COR-L47 (cell line): ENCODE measurements at places on chromosomes 1 and 21.

DNA sequence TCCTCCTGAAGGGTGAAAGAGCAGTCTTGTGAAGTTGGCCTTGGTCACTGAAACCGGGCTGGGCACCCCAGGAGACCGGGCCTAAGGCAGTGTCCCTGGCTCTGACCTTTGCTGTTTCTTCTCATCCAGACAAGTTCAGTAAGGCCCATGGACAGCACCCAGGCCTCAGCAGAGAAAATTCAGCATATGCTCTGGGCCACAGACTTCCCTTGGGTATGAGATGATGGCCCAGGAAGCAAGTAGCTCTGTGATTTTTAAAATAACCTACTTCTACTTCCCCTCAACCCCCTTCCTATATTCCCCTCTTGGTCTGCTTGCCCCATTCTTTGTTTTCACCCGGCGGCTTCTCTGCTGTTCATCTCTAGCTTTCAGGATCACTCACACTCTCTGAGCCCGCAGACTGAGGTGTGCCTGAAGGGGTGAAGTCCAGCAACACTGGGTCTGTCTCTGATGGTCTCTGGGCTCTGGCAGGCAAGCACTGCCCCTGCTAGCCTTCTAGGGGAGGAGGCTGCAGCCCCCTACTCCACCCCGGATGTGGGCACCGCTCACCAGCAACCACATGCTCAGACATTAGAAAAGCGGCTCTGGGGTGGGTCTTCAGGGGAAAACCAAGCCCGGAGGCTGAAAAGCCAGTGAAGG, 2.9 kb upstream of the GPR25 start:
- DNase-seq = no peak

DNA sequence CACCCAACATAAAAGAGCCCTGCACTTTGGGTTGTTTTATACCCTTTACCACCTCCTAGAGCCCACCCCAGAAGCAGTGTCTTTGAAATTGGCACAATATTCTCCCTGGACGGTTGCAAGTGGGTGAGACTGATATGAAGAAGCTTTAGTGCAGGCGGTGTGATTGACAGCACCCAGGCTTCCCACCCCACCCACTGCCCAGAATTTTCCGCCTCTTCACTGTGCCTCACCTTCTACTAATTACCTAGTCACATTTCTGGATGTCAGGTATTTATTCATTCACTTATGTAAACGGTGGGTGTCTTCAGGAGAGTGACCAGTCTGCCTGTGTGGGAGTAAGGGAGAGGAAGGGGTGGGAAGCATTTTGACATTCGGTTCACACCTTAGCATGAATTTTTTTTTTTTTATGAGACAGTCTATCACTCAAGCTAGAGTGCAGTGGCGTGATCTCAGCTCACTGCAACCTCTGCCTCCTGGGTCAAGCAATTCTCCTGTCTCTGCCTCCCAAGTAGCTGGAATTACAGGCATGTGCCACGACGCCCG, 1.7 kb upstream of the FAM89A start:
- DNase-seq = no peak

DNA sequence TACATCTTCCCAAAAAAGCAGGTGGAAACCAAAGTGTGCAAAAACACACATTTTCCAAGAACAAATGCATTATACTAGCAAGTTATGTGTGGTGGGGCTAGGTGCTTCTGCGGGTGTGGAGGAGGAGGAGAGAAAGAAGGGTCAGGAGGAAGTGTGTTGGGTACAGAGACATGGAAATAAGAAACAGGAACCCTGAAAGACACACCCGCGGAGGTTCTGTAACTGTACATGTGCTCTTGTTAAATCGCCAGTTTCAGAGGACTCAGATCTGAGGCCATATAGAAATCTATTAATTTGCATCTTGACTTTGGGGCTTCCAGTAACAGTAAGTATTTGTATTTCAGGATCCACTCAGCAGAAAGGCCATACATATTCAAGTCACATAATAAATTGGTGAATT, 30.9 kb downstream of the ERG start:
- DNase-seq = no peak

DNA sequence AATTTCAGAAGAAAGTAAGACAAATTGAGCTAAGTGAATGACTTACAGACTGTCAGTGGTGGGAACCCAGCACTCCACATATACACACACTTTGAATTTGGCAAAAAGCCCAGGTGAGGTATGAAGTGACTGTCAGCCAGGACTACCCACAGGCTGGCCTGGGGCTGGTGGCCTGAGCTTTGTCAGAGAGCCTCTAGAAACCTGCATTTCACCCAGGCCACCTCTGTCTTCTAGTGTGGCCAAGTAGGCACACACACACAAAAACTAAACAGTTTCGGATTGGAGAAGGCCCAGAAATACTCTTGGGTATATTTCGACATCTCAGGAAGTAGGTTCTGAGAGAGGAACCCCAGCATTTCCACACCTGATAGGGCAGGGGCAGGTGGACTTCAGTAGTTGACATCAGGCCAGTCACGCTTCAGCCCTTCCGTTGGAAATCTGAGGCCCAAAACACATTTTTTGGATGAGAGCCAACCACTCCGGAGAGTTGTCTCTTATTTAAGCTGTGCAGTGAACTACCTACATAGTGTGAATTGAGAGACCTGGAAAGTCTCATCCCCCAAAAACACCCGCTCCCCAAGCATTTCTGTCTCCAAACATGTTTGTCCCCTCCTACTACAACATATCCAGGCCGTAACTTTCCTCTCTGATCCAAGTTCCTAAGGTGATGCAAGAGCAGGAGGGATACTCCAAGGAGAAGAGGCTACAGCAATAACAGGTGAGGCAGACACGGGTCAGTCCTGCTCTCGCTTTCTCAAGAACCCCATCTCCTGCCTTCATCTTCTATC, 167.2 kb upstream of the PROX1 start:
- DNase-seq = peak; percentile 62

GRCh38 chr1:78627321-78627720, 7.1 kb downstream of the IFI44L start:
- DNase-seq = no peak

DNA sequence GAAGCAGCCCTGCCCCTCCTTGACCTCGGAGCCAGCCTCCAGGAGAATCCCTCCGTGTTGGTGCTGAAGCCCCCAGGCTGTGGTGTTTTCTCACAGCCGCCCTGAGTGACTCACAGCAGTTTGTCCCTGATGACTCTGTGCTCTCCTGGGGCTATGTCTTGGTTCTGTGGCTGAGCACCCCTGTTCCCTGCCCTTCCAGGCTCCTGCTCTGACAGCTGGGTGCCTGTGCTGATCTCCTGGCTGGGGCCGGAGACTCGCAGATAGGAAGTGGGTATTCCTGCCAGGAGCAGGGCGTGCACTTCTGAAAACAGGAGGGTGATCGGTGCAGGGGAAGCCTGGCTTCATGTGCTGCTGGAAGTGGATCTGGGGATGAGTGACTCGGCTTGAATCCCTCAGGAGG, 34.5 kb downstream of the POFUT2 start:
- DNase-seq = no peak

DNA sequence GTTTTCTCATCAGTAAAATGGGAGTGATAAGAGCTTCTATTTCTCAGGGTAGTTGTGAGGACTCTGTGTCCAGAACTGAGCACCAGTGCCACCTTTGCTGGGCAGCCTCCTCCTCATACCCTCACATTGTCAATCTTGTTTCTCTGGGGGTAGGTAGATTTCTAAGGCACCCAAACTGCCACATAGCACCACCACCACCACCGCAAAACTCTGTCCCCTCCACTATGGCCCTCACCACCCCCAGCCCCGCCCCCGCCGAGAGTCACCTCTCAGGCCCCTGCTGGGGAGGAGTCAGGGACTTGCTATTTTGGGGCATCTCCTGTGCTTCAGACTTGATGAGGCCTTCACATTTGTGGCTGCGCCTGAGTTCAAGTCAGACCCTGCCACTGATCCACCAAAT, 549.2 kb downstream of the PTPRU start:
- DNase-seq = no peak

- DNase-seq = no peak
Measured at GRCh38 chr1:21653744-21654100, 15.4 kb downstream of the RAP1GAP start.

GRCh38 chr1:198773030-198773429, 134.2 kb downstream of the PTPRC start:
- no peak for DNase-seq

- no peak for DNase-seq
Measured at GRCh38 chr1:56256153-56257000, 323.0 kb downstream of the PLPP3 start.

DNA sequence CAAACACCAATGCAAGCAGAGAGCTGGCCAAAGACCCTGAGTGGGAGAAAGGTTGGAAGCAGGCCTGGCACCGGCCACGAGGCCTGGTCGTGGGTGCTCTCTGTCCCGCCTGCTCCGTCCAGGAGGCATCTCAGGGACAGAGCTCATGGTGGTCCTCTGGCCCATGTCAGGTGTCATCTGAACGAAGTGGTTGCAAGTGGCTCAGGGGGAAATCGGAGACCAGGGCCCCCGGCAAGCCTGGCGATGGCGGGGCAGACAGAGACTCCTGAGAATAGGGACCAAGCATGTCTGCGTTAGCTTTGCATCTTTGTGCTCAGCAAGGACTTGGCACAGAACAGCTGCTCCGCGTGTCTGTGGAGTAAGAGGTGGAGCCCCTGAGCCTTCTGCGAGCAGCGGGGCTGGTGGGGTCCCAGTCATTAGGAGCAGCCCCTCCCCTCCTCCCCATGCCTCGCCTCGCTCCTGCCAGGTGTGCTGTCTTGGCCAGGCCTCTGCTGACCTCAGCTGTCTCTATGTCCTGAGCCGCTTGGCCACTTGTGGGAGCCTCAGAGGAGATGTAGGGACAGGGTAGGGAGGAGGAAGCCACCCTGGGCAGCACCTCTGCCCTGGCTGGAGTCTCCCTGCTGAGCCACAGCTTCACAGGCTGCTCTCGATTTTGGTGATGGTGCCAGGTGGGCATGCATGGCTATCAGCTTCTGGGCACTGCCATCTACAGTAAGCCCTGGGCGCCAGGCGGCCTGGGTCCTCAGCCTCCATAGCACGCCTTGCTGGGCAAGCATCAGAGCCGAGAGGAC, 362.9 kb upstream of the VAMP3 start:
- DNase-seq = no peak

DNA sequence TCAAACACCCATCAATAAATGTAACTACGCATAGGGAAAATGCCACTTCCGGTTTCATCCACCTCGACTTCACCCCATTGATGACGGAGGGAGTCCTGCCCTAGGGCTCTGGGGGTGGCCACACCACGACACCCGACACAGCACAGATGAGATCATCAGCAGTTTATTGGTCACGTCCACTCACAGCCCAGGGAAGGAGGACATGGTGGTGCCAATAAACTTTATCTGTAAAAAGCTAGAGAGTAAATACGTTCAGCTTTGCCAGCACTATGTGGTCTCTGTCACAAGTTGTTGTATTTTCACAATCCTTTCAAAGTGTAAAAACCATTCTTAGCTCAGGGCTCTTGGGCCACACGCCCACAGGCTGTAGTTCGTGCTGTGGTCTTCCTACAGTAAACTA, 16.3 kb downstream of the SETD4 start:
- no peak for DNase-seq

DNA sequence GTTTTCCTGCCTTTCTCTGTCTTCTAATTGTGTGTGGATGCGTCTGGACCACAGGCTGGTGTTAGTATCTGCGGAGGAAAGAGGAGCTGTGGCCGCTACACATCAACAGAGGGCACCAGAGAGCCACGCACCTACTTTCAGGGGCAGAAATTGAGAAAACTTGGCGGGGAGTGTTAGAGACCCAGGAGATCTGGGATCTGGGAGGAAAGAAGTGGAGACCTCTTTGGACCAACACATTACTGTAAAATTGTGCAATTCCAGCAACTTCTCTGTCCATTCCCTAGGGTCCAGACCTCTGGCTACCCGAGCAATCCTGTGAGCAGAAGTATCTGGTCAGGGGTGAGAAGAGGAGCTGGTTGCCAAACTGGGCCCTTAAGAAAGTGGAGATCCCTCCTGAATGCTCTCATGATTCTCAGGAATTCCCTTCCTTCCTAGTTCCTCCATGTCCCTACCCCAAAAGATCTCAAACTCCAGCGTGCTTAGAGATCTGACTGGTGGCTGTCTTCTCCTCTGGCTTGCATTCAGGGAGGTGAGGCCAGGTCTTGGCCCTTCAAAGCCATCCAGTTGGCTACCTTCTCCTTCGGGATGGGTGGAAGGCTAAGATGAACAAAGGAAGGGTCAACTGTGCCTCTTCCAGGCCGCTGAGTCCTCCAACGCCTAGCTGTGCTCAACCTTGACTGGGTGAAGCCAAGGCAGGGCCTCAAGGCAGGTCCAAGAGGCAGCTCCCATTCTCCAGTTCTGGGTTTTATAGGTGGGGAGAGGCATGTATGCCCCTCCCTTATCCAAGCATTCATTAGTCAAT, 1.2 kb upstream of the KIRREL1 start:
- DNase-seq = peak; percentile 55

- peak; percentile 75 for DNase-seq
Measured at GRCh38 chr1:220527908-220528678, at the start of gene MARK1. TSS of gene MARK1 (plus strand) at chr1:220528136. CDS start at chr1:220528823, 687 bp downstream.

GRCh38 chr1:201395936-201396335, 3.2 kb downstream of the LAD1 start:
- DNase-seq = no peak

DNA sequence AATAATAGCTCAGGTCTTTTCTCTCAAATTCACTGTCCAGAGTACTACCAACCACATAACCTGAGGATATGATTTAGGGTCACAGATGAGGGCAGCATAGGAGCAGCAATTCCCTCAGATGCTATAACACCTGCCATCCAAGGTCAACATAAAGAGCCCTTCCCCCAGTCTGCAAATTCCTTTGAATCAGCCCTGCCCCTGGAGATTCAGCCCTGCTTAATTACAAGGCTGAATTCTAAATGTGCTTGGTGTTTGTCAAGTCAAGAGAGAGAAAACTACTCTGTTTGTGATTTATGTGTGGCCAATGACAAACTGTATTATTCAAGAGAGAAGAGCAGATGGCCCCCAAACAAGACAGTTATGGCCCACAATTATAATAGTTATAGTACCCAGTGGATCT, 195.7 kb upstream of the ADGRL2 start:
- DNase-seq = no peak

DNA sequence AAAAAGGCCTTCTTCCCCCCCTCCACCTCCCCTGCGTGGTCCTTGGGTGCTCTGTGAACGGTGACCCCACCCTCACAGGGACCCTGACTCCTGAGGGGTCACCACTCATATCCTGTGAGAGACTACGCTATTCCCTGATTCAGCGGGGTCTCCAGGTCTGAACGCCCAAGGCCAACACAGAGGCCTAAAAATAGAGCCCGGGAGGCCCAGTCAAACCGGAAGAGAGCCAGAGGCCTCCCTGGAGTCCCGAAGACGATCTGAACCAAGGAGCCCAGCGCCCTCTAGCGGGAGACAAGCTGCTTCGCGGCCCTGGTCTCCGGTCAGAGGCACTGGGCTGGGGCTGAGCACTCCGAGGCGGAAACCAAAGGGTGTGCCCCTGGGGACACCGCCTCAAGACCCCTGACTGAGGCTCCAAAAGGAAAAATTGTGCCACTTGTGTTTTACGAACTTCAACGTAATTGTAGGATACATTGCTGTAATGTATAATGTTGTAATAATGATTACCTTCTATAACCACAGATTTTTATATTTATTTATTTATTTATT, 42.4 kb upstream of the PSEN2 start:
- DNase-seq = peak; percentile 93
